Stimulated activated CD8-positive, alpha-beta memory T cell treated with anti-CD3 and anti-CD28 coated beads, Interleukin-7, amount 100 ng/mL, for 1 hour (primary cell): ENCODE measurements at places on chromosomes 2 and 18.

DNA sequence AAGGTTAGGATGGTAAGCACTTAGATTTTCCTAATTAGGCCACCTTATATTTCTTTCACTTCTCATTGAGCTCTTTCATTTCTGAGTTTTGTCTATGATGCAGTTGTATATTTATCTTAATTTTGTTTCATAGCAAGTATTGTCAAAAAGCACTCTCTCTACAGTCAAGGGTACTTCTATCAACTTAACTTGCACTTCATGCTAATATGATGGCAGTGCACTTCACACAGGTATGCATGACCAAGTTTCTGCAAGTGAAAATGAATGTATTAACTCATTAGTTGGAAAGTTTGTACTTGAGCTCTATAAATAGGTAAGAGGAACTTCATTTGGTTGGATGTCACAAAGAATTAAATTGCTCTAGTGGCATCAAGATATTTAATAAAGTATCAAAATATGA is 51.5 kb upstream of the CDH19 start:
- DNase-seq: no peak

- DNase-seq: no peak
Observed at GRCh38 chr2:170282851-170283250, 104.9 kb downstream of the MYO3B start.

GRCh38 chr2:75130171-75130570 is 69.1 kb downstream of the TACR1 start:
- DNase-seq: no peak

DNA sequence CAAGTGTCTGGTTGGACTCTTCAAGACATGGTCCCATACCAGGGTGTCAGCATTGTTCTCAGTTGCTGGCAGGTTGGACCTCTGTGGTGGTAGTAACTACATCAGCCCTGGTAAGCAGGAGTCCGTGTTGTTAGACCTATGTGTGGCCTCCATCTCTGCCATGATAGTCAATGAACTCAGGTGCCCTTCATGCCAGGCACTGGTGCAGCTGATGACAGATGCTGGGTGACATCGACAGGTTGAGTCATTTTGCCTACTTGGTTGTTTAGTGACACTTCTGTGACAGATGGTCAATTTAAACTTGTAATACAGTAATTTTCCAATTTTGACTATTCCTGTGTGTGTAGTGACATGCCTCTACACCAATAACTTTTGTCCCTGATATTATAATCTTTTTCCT is 189.7 kb downstream of the SP3 start:
- DNase-seq: no peak

DNA sequence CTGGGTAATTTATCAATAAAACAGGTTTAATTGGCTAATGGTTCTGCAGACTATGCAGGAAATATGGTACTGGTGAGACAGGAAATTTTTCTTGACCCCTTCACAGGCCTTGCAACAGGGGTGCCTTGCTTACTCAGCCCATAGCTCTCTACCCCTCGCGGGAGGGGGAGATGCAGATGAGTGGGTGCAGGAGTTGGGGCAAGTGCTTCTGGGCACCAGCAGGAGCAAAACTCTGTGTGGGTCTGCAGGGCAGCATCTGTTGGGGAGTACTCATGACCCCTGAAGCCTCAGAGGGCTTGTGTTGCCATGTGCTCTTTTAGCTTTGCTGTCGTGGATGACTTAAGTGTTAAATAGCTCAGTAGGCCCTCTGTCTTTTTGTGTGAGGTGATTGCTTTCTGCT is 48.6 kb downstream of the GULP1 start:
- no peak for DNase-seq

DNA sequence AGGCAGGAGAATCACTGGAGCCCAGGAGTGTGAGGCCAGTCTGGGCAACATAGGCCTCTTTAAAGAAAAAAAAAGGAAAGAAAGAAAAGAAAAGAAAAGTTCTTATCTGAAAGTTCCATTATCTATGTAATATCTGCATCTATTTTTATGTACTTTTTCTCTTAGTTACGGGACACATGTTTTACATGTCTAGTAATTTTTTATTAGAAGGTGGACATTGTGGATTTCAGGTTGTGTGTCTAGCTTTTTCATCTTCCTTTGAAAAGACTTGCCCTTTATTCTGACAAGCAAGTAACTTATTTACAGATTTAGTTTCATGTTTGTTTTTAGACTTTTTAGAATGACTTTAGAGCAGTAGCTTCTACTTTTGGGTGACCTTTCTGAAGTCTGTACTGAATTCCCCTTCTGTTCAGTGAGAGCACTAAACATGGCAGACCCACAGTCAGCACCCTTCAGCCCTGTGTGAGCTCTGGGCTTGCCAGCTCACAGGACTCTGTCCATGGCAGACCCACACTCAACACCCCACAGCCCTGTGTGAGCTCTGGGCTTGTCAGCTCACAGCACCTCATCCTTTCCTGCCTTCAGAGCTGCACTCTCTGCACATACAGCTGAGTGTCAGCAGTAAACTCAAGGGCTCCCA is 17.5 kb downstream of the TRAPPC12 start:
- no peak for DNase-seq

DNA sequence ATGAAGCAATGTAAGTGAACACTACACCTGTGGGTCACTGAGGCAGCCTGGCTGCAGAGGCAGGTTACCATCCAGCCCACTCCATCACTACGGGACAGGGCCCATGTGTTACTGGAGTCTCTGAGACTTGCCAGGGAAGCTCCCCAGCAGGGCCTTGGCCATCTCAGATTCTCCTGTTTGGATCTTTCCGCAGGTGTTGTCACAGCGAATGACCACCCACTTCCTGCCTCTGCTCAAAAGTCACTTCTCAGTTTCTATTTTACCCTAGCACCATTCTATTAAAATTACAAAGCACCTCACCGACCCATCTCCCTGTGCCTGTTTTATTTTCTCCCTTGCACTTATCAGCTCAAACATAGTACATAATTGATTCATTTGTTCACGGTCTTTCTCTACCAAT is 34.5 kb upstream of the L3MBTL4 start:
- no peak for DNase-seq

DNA sequence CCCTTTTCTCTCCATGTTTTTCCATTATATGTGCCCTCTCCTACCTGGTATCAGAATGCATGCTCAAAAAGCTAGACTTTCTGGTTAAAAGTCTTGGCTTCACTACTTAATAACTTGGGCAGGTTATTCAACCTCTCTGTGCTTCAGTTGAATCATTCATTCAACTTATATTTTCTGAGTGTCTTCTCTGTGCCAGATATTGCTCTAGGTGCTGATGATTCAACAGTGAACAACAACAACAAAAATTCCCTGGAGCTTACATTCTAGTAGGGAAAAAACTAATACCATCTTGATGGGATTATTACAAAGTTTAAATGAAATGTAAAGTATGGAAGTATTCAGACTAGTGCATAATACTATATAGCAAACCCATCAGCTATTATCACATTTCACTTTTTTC is 55.2 kb downstream of the SOS1 start:
- DNase-seq: no peak

DNA sequence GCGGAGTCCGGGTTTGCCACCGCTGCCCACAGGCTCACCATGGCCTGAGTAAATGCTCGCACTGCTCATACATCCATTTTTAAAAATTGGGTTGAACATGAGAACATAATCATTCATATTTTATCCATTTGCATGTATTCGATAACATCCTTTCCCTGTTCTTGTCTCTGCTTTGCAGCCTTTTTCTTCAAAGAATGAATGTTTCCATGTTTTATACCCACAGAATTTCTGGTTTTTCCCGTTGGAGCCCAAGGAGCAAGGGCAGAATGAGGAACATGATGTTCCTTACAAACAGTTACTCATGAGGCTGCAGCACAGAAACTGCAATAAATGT is 146.5 kb downstream of the CCDC74A start:
- no peak for DNase-seq

DNA sequence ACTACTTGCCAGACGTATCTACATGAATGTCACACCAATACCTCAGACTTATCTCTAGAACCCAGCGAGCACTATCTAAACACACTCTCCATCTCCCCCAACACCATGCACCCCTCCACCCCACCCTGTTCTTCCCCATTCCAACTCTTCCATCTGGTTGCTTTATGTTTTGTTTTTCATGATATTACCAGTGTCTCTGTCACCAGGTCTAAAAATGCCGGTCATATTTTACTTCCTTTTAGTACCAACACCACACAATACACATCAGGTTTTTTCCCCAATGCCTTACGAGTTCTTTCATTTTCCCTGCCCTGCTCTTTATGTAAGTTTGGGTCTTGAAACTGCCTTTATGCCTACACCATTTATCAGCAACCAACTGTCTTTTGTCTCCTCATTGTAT is 10.2 kb upstream of the ITGA4 start:
- no peak for DNase-seq

- DNase-seq: no peak
Observed at GRCh38 chr2:79105259-79105658, 15.0 kb upstream of the REG1A start.

DNA sequence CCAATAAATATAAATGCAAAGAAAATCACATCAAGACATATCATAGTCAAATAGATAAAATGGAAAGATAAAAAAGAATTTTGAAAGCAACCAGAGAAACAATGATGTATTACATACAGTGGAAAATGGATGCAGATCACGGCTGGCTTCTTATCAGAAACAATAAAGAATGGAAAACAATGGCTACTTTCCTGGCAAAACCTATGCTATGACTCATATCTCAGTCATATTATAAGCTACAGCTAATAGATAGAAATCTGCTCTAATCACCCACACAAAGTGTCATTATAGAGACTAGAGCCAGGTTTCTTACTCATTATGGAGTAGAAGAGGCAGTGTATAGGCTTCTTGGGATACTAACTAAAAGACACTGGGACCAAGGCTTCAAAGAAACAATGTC is 93.5 kb upstream of the TACR1 start:
- DNase-seq: no peak

GRCh38 chr2:69077252-69077950 is 64.4 kb downstream of the ANTXR1 start:
- no peak for DNase-seq

DNA sequence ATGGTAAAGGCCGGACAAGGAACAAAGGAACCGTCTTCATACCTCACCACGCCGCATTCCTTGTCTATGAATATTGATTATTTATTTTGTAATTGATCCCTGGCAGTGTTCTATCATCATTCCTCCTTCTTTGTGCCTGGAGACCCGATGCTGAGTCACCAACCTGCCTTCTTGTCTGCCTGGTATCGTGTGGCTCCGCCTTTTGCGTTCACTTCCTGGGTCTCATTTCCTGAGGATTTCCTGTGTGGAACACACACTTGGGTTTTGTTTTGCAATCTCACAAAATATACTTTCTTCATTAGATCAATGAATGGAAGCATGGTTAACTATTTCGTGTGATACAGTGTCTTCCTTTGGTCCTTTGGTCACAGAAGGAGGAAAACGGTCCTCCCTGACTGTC is 95.5 kb upstream of the SNTG2 start:
- DNase-seq: no peak

GRCh38 chr2:165074323-165074722 is 119.0 kb upstream of the SLC38A11 start:
- no peak for DNase-seq

GRCh38 chr2:170897108-170897507 is 31.9 kb upstream of the GORASP2 start:
- no peak for DNase-seq

DNA sequence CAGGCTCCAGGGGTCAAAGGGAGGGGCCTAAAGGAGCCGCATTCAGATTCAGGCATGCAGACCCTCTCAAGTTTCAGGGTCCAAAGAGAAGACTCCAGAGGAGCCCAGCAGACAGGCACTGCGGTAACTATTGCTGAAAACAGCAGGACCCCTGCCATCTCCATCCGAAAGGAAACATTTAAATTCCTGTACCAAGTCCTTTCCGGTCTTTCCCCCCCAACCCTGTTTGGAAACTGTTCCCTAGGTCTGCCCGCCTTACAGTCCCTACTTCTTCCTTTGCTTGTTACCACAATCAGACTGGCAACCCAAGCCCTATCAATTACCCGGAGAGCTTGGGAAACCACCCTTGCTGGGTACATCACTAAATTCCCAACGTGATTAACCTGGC is 82.0 kb downstream of the DNMT3A start:
- DNase-seq: no peak
